Stimulated activated CD8-positive, alpha-beta memory T cell treated with anti-CD3 and anti-CD28 coated beads, Interleukin-7, amount 100 ng/mL, for 24 hours (primary cell): ENCODE measurements at places on chromosomes 3 and 15.
A peak's percentile ranks its signal among the peaks of the same experiment; 100 is the strongest.

- DNase-seq = no peak
Measured at GRCh38 chr3:61222467-61222866, 28.8 kb downstream of the FHIT start.

DNA sequence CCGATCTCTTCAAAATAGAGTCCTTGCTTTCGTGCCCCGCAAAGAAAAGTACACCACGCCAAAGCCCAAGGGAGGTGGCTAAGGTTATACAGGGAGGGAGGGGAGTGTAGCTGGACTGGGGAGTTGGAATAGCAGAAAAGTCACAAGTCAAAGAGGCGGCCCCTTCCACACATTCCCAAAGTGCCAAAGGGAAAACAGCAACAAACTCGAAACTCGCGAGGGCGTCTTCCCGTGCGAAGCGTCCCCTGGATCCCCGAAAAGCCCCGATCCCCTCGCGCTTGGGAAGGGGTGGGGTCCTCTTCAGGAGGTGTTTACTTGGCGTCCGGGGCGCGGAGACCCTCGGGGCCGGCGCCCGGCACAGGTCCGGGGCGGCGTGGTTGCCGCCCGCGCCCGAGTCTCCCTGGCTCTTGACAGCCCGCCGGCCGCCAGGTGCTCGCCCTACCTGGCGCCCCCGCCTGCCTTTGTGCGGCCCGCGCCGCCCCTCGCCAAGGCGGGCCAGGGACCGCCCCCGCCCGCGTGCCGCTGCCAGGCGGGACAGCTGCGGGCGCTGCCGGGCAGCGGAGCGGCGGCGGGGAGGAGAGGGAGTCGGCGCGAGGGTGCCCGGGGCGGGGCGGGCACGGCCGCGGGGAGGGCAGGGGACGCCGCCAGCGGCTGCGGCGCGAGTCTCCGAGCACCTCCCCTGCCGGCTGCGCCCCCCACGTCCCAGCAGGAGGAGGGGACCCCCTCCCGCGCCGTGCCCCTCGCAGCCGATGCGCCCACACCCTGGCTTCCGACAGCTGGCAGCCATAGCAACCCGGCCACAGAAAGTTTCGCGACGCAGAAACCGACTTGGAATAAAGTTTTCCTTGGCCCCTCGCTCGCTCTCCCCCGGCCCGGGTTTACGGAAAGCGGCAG, 966 bp downstream of the MYO1E start:
- no peak for DNase-seq

DNA sequence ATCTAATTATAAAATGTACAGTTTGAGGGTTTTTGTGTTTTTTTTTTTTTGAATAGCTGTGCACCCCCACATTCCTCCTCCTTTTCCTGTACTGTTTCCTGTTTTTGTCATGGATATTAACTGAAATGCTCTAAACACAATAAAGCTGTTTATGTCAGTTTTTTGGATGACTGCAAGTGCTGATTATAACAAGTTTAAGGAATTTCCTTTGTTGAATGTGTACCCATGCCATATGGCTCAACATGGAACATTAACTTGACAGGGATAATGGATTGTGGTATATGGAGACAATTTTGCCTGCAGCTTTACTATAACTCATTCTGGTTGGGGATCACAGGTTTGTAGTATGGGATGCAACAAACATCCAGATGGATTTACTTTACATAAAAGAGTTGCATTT, 216.4 kb downstream of the TCF12 start:
- DNase-seq = no peak

- DNase-seq = no peak
Measured at GRCh38 chr3:53969086-53969485, 77.4 kb upstream of the SELENOK start.

DNA sequence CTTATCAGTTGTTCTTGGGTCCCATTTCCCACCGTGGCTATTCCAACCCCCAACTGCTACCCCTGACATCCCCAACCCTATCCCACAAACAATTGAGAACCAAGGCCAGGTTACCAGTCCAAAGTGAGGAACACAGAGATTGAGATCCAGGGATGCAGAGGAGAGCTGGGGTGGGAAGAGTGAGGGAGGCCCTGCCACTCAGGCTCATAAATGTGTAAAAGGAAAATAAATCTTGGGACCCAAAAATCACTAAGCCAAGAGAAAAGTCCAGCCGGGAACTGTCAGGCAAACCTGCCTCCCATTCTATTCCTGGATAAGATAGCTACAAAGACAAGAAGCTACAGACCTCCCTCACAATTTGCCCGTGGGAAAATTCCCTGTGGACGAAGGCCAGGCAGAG, 101.1 kb upstream of the DLG1 start:
- DNase-seq = no peak

- DNase-seq = no peak
Measured at GRCh38 chr15:77266708-77267386, 153.1 kb downstream of the PEAK1 start.

DNA sequence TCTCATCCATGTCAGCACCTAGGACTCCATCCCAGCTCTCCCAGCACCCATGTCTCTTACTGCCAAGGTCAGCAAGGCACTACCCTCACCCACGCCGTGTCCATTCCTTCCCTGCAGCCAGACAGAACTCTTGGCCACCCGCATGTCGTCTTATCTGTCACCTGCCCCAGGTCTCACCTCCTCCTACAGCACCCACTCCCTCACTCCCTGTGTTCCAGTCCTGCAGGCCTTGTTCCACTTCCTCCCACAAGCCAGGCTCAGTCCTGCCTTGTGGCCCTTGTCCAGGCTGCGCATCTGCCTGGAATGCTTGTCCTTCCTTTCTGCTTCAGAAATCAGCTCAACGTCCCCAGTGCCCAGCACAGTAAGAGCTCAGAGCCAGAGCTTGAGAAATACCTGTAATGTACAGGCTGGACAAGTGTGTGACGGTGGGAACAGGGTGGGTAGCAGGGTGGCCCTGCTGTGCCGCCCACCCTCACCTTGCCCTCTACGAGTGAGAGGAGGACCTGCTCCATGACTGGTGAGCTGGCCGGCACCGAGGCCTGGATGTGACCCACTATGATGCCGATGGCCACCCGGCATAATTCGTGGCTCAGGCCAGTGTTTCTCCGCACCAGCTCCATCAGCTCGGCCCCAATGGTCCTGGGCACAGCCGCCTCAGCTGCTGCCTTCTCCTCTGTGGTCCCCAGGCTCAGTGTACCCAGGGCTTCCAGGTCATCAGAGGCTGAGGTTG, 4.7 kb downstream of the NCKIPSD start:
- DNase-seq = no peak

GRCh38 chr3:42443292-42443691, 32.9 kb upstream of the LYZL4 start:
- DNase-seq = no peak

- no peak for DNase-seq
Measured at GRCh38 chr3:113625834-113626233, 70.6 kb downstream of the USF3 start.

GRCh38 chr3:129526121-129526900, 2.1 kb upstream of the RHO start:
- DNase-seq = no peak

DNA sequence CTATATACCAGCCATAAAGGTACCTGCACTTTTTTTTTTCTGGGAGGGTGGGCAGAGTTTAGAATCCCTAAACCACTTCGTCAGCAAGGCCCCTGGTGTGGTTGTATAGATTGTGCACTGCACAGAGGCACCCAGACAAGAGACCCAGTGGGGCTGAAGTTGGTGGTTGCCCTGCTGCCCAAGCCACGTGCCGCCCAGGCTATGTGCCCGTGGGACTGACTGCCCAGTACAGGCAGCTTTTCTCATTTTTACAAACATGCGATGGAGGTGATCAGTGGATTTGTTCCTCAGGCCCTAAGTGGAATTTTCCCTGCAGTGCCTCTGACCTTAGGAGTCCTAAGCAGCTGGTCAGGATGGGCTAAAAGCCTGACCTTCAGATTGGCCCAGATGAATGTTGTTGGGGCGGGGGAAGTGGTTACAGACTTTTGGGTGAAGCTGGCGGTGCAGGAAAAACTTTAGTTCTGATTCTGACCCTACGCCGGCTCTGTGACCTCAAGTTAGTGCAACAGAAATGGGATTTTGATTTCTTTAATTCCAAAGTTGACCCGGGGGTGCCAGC, 34.9 kb upstream of the LIMD1 start:
- DNase-seq = no peak

- no peak for DNase-seq
Measured at GRCh38 chr3:106688464-106688863, 688.8 kb upstream of the CCDC54 start.

- no peak for DNase-seq
Measured at GRCh38 chr3:9217784-9218513, 31.5 kb downstream of the SRGAP3 start.

- no peak for DNase-seq
Measured at GRCh38 chr3:44954962-44955361, 21.0 kb downstream of the ZDHHC3 start.

GRCh38 chr3:11522953-11523571, 120.7 kb downstream of the VGLL4 start:
- DNase-seq = no peak

GRCh38 chr3:120823156-120823555, 80.6 kb downstream of the GTF2E1 start:
- no peak for DNase-seq

GRCh38 chr15:62816342-62817069, 226.0 kb upstream of the TPM1 start:
- no peak for DNase-seq

- no peak for DNase-seq
Measured at GRCh38 chr15:55685286-55685685, 57.7 kb downstream of the PRTG start.

- no peak for DNase-seq
Measured at GRCh38 chr15:80727596-80727995, 32.5 kb downstream of the ABHD17C start.

GRCh38 chr3:154210986-154211385, 89.8 kb downstream of the ARHGEF26 start:
- DNase-seq = no peak

- no peak for DNase-seq
Measured at GRCh38 chr15:68415061-68415460, 16.9 kb downstream of the ITGA11 start.

DNA sequence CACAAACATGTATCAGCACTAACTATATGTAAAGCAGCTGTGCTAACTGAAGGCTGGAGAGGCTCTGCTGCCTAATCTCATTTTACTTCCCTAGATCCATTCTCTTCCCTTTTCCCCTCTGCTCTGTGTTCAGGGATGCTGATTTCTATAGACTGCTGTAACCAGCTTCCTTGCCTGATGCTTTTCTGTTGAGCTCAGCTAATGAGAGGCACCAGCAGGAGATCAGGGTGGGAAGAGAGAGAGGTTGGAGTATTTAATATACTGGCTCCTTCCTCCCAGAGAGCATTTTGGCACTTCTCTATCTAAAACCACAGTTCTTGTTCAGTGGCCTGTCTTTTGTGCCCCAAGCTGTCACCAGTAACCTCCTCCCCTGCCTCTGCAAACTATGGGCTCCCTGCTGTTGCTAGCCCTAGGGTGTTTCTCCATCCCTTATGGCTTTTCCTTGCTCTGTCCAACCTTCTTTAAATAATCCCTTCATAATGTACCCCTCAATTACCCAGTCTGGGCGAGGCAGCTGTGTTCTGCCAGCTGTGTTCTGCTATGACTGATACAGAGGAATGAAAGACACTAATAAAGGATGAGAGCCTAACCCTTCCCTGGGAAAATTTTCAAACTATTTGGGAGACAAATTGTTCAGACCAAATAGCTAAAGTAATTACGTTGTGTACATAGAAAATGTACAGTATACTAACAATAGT, 69.5 kb downstream of the CADPS start:
- no peak for DNase-seq

GRCh38 chr15:72358650-72359171, 17.1 kb downstream of the HEXA start:
- DNase-seq = no peak

- DNase-seq = peak; percentile 44
Measured at GRCh38 chr3:158672215-158673176, at the start of gene LXN. Gene LXN, minus strand, starts transcription at chr3:158672648. Its CDS starts 170 bp downstream, at chr3:158672478.

- DNase-seq = no peak
Measured at GRCh38 chr3:52341123-52341522, 25.0 kb downstream of the DNAH1 start.
